Activated CD4-positive, alpha-beta T cell treated with anti-CD3 and anti-CD28 coated beads, Interleukin-2, amount 10 ng/mL, durations not matched to agents 7 days and 5 days (primary cell): ENCODE measurements at places on chromosomes 12 and 14. TPM values are rescaled to one million over a fixed set of nuclear protein-coding genes. Genes with fewer than 3 reads are reported as not detected.

DNA sequence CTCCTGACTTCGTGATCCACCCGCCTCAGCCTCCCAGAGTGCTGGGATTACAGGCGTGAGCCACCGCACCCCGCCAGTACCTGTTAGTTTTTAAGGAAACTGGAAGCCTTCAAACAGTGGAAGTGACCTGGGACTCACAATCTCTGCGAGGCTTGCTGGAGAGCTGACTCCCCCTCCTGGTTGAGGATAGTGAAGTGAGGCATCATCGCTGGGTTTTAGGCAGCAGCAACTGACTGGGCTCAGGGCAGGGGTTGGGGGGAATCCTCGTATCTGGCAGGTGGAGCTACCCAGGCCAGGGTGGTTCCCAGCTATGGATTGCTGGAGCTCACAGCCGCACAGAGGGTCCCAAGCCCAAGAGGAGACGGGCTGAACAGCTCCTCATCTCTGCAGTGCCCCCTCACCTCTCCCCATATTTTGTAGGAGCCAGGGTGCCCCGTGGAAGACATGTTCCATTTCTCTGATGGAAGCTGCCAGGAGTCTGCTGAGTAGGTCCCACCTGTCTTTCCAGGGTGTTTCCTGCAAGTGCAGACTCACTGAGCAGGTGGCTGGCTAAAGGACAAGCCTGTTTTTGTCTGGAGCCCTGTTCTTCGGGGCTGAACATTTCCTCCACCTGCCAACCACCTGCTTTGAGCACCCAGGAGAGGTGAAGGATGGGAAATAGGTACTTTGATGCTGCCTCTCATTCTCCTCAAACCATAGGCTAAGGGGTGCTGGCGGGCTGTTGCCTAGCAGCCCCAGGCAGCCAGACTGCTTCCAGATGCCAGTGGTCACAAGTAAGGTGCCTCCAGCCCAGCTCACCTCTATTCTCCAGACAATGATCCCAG, 3.1 kb downstream of the AVIL start:
- DNase-seq, result no peak
- H3K27me3 ChIP-seq, result no peaks in the 10 kb centered on the region
- H3K27ac ChIP-seq, result no peak overlapping the region
- peaks cover 8% of the 10 kb centered on the region for H3K36me3 ChIP-seq

GRCh38 chr12:26204612-26205289, 9.4 kb downstream of the SSPN start:
- no peak overlapping the region for H3K27ac ChIP-seq
- H3K4me1 ChIP-seq, result no peaks in the 10 kb centered on the region
- H3K27me3 ChIP-seq, result peaks cover 16% of the 10 kb centered on the region
- no peak for DNase-seq
- H3K36me3 ChIP-seq, result no peaks in the 10 kb centered on the region

DNA sequence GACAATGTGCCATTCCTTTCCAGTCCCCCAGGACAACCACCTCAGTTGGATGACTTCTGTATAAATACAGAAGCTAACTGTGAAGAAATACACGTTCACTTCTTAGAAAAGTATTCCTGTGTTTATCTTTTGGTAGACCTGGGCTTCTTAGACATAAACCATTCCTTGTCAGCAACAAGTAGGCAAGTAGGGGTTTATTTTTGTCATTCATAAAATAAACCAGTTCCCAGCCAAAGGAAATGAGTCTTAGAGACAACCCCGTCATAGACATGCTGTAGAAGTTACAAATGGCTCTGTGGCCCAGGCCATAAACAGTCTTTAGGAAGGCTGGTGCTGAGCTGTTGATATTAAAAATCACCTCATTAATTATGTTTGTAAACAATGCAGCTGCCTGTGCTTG, 243.2 kb downstream of the SPTSSA start:
- peaks cover 18% of the 10 kb centered on the region for H3K27me3 ChIP-seq
- H3K27ac ChIP-seq, result no peak overlapping the region
- DNase-seq, result no peak
- H3K4me3 ChIP-seq, result no peak overlapping the region

DNA sequence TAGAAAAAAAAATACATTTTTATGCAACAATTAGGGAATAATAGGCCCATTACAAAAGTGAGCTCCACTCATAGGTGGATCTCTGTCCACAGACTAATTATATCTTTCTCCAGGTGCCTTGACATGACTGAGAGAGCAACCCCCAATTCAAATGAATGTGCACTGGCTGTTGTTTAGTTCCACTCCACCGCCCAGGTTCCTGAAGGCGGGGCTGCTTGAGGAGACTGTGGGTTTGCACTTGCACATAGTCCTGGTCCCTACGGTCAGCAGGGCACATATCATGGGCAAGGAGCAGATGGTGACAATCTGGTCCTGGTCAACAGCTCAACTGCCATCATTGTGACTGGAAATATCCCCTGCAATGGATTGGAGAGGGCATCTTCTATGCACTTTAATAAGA, 195.6 kb upstream of the PWP1 start:
- H3K27ac ChIP-seq, result no peak overlapping the region
- no peak for DNase-seq
- no peaks in the 10 kb centered on the region for H3K27me3 ChIP-seq
- no peak overlapping the region for H3K4me3 ChIP-seq
- H3K4me1 ChIP-seq, result peaks cover 33% of the 10 kb centered on the region

DNA sequence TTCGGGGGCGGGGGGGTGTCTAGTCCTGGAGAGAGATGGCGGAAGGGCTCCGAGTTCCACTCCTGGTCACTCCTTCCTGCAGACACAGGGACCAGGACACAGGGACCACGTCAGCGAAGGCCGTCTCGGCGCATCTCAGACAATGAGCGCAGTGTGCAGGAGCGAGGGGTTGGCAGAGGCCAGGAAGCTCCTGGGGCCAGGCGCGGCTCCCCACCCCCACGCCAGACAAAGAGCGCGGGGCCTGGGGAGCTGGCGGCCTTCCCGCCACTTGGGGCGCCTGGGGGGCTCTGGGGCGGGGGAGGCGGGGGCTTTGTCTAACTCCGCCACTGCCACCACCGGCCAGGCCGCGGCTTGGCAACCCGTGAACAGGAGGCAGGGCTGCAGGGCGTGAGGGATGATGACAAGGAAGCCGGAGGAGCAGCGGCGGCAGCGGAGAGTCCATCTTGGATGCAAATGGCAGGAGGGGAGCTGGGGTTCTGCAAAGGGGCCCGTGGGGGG, 2.2 kb downstream of the CDK2AP1 start:
- peak; percentile 24 for DNase-seq
- peaks cover 31% of the 10 kb centered on the region for H3K4me1 ChIP-seq
- H3K27ac ChIP-seq, result peak overlapping the region; percentile 86
- peak overlapping the region; percentile 78 for H3K4me3 ChIP-seq
- H3K36me3 ChIP-seq, result peaks cover 1% of the 10 kb centered on the region
- no peaks in the 10 kb centered on the region for H3K27me3 ChIP-seq

DNA sequence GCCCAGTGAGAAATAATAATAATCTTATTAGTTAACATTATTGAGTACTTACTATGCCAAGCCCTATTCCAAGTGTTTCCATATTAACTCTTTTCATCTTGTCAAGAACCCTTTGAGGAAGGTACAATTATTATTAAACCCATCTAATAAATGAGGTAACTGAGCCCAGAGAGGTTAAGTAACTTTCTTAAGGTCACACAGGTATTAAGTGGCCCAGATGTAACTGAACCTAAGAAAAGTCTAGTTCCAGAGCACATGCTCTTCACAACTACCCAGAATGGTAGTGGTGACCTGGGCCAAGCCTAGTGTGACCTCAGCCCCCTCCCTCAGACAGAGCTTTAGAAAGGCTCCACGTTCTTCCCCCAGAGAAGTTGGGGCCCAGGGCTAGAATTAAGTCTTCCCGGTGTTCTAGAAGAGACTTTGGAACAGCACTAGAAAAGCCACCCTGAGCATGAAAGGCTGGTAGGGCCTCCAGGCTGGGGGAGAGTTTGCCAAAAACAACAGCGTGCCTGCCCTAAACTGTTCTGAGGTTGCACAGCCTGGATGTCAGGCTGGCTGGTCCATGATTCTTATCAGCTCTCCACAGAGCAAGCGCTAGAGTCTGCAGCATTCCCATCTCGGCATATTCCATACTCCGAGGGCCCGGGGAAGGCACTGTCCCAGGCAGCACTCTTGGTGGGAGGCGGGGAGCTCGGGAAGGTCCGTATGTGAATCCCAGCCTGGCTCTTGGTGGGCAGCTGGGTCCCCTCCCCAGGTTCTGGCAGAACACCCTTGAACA, 41.3 kb upstream of the CTDSP2 start:
- no peak overlapping the region for H3K4me3 ChIP-seq
- H3K4me1 ChIP-seq, result peaks cover 9% of the 10 kb centered on the region
- H3K36me3 ChIP-seq, result peaks cover 4% of the 10 kb centered on the region

DNA sequence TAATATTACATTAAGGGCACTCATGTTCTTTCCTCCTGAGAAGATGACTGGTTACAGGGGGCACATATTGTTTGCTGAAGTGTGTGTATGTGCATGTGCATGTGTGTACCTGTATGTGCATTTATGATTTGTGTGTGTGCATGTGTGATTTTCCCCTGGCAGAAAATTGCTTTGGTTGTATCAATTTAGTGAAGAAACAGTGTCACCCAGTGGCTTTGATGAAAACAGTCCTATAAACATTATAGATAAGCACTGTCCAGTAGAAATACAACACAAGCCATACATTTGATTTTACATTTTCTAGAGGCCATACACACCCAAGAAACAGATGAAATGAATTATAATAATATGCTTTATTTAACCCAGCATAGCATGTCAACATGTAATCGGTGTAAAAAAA, 8.6 kb downstream of the PDE3A start:
- no peaks in the 10 kb centered on the region for H3K36me3 ChIP-seq
- no peak overlapping the region for H3K27ac ChIP-seq
- no peaks in the 10 kb centered on the region for H3K4me1 ChIP-seq
- peaks cover 7% of the 10 kb centered on the region for H3K27me3 ChIP-seq
- DNase-seq, result no peak

EML5 gene
- 2.6 TPM for total RNA-seq

DNA sequence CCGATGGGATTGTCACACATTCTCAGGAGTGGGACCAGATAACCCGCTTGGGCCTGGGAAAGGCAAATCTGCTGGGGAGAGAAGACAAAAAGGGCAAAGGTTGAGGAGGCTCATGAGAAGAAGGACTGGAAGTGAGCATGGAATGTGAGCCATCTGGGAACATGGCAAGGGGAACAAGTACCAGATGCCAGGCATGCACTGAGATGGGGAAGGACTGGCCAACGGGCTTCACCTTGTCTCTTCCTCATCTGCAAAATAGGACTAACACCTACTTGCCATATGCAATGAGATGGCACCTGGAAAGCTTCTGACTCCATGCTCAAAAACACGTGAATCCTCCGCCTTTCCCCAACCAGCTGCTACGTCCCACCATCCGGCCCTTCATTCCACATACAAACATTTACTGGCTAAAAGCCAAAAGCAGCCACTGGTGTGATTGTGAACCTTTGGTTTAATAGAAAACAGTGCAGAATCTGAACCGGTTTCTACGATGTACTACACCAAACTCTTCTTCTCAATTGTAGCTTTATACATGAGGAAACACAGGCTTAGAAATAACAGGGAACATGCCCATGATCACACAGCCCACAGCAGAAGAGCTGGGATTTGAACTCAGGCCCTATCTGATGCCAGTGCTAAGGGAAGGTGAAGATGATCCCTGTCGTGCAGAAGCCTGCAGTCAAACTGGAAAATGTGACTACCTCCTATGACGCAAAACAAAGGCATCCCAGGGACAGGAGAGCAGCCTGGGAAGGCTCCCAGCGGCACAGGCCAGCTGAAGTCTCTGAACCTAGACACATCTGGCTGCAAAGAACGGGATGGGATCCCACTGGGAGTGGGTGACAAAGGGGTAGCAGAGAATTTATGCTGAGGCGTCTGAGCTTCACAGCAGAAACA, 112.1 kb downstream of the TTC7B start:
- H3K27ac ChIP-seq, result no peak overlapping the region
- H3K4me1 ChIP-seq, result peaks cover 3% of the 10 kb centered on the region
- no peaks in the 10 kb centered on the region for H3K36me3 ChIP-seq

TMEM63C gene
- total RNA-seq, result 0.29 TPM

DNA sequence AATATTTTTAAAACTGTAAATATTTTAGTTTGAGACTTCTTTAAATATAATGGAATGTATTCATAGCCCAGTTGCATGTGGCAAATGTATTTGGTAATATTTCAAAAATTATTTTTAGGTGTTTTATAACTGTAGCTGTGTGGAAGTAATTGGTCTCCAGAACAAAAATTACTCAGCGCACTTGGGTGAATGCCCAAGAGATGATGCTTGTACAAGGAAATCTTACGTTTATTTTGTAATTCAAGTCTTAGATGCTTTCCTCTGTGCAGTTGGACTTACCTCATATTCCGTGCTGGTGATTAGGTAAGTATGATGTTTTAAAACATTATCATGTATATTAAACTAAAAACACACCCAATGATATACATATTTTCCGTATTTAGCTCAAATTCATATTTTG, 76.7 kb upstream of the SLCO1B1 start:
- H3K4me3 ChIP-seq, result no peak overlapping the region
- no peaks in the 10 kb centered on the region for H3K4me1 ChIP-seq
- H3K27me3 ChIP-seq, result no peaks in the 10 kb centered on the region
- DNase-seq, result no peak
- no peak overlapping the region for H3K27ac ChIP-seq

LMO3 gene
- total RNA-seq, result not detected

- DNase-seq, result no peak
- no peak overlapping the region for H3K4me3 ChIP-seq
- peaks cover 35% of the 10 kb centered on the region for H3K27me3 ChIP-seq
- H3K27ac ChIP-seq, result no peak overlapping the region
- H3K36me3 ChIP-seq, result no peaks in the 10 kb centered on the region
Measured at GRCh38 chr12:5884285-5884684, 60.8 kb downstream of the ANO2 start.

- H3K4me3 ChIP-seq, result no peak overlapping the region
- no peaks in the 10 kb centered on the region for H3K27me3 ChIP-seq
- no peaks in the 10 kb centered on the region for H3K4me1 ChIP-seq
- no peak for DNase-seq
- H3K36me3 ChIP-seq, result peaks cover 47% of the 10 kb centered on the region
Measured at GRCh38 chr14:64035143-64035542, 182.3 kb downstream of the SYNE2 start.

GRCh38 chr12:130051900-130052299, 110.4 kb upstream of the FZD10 start:
- H3K27me3 ChIP-seq, result peaks cover 7% of the 10 kb centered on the region
- no peak for DNase-seq
- H3K27ac ChIP-seq, result no peak overlapping the region
- H3K4me3 ChIP-seq, result no peak overlapping the region
- peaks cover 13% of the 10 kb centered on the region for H3K4me1 ChIP-seq

RAPGEF3 gene
- total RNA-seq, result not detected

DNA sequence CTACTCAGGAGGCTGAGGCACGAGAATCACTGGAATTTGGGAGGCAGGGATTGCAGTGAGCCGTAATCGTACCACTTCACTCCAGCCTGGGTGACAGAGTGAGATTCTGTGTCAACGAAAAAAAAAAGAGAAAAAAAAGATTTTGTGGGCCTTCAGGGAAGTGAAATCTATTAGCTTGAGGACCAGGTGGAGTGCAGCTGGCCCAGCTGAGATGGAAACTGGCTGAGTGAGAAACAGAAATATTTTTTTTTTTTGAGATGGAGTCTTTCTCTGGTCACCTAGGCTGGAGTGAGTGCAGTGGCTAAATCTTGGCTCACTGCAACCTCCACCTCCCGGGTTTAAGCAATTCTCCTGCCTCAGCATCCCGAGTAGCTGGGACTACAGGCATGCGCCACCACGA, 2.3 kb upstream of the CLEC4C start:
- H3K27me3 ChIP-seq, result no peaks in the 10 kb centered on the region
- no peaks in the 10 kb centered on the region for H3K36me3 ChIP-seq
- no peak overlapping the region for H3K4me3 ChIP-seq
- no peak for DNase-seq
- H3K27ac ChIP-seq, result no peak overlapping the region
